ENCODE measurements at places on chromosomes 1 and 21.

- no peak for DNase-seq
These were observed 5.4 kb downstream of the VPS45 start for GRCh38 chr1:150072959-150073358.

DNA sequence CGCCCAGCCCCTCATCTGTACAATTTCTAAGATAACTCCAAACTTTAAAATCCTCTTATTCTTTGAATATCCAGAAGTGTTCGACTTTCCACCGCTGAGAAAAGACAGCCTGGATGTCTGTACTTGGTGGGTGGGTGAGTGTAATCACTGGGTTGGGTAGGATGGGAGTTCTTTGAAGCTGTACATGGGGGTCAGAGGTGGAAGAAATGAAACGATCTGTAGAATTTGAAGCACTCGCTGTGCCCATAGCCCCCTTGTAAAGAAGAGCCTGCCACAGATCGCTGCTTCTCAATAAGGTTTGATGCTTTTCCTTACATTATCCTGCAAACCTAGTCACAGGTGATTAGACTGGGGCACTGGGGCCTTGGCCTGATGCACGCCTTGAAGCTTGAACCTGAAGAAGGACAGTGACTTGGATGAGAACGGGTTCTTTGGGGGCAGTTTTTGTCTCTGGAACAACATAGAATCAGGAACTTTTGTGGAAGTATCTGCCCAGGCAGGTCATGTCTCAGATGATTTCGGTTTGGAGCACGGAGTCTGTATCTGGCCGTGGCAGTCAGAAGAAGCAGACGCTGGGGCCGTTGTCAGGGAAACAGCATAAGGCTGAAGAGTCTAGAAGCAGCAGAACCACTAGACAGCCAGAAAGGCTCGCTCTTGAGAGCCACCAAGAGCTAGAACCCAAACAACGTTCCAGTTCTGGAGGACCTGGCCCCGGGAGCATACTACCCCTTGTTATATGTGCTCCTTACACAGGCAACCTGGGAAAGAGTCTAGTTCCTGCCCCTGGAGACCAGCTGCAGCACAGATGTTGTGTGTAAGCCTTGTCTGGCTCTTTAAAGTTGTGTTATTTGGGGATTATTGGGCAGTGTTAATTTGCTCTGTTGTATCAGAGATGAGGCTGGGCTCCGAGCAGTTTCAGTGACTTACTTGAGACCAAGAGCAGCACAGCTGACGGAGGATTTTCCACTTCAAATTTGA lies 45.1 kb upstream of the SCCPDH start:
- no peak for DNase-seq

GRCh38 chr21:44800103-44800502 lies 1.5 kb downstream of the UBE2G2 start:
- no peak for DNase-seq

DNA sequence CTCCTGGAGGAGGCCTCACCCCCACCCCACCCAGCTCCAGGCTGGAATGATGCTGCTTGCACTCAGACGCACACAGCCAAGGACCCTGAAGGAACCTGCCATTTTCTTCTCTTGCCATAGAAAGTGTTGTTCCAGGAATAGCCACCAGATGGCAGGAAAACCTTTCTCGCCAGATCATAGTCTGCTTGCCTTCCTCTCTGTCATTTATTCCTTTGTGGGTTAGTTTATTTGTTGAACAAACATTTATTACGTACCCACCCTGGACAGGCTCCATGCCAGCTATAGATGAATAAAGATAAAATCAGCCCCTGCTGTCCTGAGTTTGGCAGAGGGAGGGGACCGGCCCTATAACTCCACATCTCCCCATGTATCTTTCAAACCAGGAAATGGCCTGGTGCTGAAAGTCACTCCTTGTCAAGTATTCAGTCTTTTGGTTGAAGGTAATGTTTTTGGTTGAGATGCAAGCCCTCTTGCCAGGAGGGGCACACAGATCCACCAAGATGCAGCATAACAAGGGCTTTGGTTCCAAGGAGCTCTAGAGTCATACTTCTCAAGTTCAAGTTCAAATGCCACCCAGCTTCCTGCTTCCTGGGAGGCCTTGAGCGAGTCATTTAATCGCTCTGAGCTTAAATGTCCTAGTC lies 7.0 kb upstream of the KCNC4 start:
- peak; percentile 73 for DNase-seq

- DNase-seq = no peak
These were observed 920 bp downstream of the MTR start for GRCh38 chr1:236795757-236796667.
